ENCODE measurements at places on chromosomes 16 and 17. TPM values are rescaled to one million over a fixed set of nuclear protein-coding genes. Genes with fewer than 3 reads are reported as not detected.

DNA sequence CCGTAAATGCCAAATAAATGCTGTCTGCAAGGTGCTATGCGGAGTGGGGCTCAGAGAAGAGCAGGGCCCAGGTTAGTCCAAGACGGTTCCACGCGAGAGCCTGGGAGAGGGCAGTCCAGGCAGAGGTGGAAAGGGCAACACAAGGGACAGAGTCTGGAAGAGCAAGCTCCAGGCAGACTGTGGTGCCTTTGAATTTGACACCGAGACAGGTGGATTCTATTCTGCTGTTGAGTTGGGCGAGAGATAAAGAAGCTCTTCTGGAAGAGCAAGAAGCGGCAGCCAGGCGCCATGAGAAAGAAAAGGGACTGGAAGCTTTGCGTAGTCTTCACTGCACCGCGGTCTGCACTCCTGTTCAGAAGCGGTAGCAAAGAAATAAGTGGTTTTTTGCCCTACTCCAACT is 55.6 kb downstream of the CYTH1 start:
- DNase-seq, result no peak

DNA sequence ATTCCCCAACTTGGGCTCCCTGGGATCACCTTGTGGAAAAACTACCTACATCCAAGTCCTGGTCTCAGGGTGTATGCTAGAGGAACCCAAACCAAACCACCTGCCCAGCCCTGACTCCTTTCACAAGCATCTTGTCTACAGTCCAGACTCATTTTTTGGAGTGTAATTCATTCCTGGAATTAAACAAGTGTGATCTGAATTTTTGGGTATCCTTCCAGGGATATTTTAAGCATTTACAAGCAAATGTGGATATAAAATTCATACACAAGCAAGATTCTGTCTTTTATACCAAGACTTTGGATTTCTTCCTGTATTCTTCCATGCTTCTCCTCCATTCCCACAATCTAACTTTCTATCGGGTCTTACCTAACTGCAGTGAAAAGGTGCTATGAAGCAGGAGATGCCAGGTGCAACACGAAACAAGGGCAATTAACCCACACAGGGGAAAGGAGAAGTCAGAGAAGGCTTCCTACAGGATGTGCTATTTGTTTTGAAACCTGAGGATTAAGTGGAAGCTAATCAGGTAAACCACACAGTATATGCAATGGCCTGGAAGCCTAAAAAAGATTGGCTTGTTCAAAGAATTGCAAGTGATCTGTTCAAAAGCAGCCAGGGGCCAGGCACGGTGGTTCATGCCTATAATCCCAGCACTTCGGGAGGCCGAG is 417.2 kb upstream of the C16orf82 start:
- no peak for DNase-seq

DNA sequence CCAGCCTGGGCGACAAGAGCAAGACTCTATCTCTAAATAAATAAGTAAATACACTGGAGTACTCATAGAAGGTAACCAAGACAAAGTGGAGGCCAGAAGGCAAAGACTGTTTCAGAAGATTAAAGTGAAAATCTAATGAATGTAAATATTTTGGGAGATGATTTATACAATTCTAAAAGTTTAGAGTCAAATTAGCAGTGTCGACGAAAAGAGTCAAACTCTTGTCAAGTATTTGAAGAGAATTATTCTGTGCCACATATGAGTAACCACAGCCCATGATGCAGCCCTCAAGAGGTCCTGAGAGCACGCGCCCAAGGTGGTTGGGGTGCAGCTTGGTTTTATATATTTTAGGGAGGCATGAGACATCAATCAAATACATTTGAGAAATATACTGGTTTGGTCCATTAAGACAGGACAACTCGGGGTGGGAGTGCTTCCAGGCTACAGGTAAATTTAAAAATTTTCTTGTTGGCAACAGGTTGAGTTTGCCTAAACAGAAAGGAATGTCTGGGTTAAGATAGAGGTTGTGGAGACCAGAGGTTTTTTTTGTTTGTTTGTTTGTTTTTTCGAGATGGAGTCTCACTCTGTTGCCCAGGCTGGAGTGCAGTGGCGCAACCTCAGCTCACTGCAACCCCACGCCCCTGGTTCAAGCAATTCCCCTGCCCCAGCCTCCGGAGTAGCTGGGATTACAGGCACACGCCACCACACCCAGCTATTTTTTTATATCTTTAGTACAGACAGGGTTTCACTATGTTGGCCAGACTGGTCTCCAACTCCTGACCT is 3.5 kb downstream of the CFDP1 start:
- DNase-seq, result no peak

- DNase-seq, result no peak
These were observed 29.0 kb upstream of the RNPS1 start for GRCh38 chr16:2296661-2297505.

- DNase-seq, result peak; percentile 89
These were observed 14.2 kb upstream of the RIPOR1 start for GRCh38 chr16:67514382-67514828.

GRCh38 chr17:887551-888209 is 91.9 kb downstream of the NXN start:
- no peak for DNase-seq

DNA sequence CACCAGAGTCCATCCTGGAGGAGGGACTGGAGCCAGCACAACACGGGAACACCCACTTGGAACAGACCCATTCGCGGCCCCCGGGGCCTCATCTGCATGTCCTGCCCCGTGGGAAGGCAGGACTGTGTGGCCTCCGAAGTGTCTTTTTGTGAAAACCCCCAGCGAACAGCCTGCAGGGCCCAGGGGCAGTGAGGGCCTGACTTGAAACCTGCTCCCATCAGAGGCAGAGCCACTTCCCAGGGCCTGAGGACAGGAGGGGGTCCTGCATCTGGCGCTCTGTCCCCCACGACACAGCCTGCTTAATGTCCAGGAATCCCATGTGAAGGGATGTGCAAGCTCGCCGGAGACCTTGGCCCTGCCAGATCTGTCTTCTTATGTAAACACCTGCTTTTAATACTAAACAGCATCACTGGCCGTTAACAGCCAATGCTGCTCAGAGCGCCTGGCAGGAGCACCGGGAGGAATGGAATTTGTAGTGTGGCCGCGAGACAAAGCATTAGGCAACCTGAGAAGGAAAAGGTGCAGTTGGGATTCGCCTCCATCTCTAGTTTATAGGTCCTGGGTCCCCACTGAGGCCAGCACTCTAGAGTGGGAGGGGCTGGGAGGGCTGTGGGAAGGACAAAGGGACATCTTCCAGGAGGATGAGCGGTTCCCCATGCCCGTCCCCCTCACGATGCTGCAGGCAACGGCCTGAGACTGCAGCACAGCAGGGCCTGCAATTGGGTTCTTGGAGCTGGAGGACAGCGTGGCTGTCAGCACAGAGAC is 9.6 kb upstream of the EVPL start:
- no peak for DNase-seq

DNA sequence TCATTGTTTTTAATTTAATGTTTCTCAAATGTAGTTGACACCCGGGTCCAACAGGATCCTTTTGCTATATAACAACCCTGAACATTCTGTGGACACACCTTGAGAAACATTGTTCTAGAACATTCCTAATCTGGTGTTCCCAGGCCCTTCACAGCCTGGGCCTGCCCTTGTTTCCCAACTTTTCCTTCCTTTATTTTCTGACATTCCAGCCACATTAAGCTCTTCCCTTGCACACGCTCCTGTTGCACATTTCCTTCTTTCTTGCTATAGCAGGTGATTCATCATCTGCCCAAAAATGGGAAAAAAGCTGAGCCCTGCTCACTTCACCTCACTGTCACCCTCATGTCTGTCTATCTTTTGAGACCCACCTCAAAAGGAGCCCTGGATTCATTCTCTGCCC is 67.9 kb upstream of the MARCHF10 start:
- no peak for DNase-seq

The FTSJ3 gene
- total RNA-seq, result 75.9 TPM

DNA sequence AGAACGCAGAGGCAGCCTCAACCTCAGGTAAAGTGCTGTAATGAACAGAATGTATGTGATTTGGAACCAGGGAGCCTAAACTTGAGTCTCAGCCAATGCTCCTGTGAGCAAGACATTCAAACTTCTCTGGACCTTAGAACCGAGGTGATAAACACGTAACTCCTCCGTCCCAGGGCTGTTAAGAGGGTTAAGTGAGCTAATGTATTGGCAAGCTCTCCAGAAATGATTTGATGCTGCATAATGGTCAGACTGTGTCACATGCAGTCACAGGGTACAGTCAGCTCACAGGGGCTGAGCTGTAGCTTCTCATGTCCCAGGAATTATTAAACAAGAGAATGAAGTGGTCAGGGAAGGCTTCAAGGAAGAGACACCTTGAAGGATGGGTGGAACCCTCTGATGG is 10.0 kb upstream of the SLC4A1 start:
- no peak for DNase-seq

- no peak for DNase-seq
These were observed 32.8 kb upstream of the ABCC12 start for GRCh38 chr16:48188449-48189102.

The PYY gene
- total RNA-seq, result not detected

- no peak for DNase-seq
These were observed 75.5 kb upstream of the CLEC3A start for GRCh38 chr16:77946823-77947222.

DNA sequence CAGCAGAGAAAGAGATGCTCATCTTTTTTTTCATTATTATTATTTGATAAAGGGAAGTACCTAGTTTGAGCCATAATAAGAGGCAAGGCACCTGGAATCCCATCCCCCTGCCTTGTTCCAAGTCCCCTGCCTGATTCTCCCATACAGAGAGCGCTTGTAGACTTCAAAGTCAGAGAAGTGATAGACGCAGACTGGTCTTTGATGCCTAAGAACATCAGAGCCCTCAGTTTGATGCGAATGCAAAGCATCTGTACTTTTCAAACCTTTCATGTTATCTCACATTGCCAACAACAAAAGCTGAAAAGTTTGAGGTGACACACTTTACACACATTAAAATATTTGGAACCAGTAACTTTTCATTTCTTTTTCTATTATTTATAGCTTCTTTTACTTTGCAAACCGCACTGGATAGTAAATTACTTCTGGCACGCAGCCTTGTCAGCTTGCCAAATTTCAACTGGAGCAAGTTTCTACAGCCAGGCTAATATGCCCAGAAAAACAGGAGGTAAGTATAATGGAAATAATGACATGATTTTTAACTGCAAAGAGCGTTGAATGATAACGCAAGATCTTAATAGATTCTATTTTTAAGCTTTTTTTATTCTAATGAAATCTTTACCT is 5.9 kb upstream of the UTP6 start:
- DNase-seq, result no peak

The RHBDL1 gene
- total RNA-seq, result 1.0 TPM

DNA sequence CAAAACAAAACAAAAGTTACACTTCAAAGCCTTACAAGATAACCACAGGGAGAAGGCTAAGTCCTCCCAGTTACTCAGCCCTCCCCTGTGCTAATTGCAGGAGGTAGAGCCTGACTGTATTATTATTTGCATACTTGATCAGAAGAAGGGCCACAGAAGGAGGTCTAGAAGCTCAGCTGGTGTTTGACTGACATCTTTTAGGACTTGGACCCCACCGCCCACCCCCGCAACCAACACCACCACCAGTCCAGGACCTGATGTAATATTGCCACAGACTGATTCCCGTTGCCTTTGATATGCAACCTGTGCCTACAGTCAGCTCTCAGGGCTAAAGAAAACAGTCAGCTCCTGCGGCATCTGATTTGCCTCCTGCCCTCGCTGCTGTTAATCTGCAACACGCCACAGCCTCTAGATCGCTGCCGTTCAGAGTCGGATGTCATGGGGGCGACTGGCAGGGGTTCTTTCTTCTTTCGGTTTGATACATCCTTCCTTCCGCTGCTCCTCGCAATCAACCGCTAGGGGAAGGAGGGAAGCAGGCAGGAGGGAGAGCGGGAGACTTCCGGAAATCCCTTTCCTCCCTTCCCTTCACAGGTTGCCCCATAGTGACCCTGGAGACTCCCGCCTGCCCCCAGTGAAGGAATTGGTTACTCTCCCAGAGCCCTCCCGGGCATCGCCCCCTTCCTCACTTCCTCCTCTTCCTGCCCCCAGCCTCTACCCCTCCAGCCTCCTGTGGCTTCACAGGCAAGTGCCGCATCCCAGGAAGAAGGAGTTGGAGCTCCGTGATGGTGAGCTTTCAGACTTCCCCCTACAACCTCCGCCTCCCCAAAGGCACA is 90.5 kb upstream of the SOX9 start:
- DNase-seq, result peak; percentile 16

DNA sequence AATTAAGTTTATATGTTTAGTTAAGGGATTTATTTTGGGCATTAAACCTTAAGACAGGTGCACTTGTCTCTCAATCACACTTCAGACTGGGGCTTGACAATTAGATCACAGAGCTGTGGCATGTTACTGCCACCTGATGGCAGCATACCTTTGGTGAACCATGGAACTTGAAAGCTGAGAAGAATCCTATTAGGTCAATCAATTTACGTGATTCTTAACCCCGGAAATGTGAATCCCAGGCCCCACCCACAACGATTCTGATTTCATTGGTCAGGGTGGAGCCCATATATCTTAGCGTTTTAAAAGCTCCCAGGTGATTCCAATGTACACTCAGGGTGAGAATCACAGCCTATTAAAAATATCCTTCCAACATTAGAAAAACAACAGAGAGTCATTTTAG is 91.0 kb downstream of the GSG1L start:
- peak; percentile 47 for DNase-seq

GRCh38 chr17:31202968-31203367 is 94.1 kb downstream of the OMG start:
- DNase-seq, result no peak
